ENCODE measurements at places on chromosomes 1 and 21.

GRCh38 chr1:209896346-209896745 is 41.7 kb upstream of the SYT14 start:
- no peak for DNase-seq

GRCh38 chr1:36642802-36643201 is 160.1 kb upstream of the CSF3R start:
- DNase-seq, result no peak

DNA sequence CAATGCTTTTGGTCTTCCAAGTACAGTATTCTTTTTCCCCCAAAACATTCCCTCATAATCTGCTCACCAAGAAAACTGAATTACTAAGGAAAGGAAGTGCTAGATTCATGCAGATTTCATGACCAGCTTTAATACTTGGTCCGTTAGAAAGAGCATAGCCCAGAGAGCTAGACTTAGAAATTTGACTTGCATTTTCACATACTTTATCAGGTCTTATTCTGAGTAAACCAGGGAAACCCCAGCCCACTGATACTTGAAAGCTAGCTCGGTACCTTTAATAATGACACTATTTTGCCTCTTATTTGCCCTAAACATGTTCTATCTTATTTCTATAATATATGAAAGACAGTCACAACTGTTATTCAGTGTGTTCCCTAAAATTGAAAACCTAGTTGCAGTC is 204.5 kb downstream of the TTLL7 start:
- no peak for DNase-seq

GRCh38 chr1:22120469-22120790 is 22.5 kb downstream of the WNT4 start:
- no peak for DNase-seq

DNA sequence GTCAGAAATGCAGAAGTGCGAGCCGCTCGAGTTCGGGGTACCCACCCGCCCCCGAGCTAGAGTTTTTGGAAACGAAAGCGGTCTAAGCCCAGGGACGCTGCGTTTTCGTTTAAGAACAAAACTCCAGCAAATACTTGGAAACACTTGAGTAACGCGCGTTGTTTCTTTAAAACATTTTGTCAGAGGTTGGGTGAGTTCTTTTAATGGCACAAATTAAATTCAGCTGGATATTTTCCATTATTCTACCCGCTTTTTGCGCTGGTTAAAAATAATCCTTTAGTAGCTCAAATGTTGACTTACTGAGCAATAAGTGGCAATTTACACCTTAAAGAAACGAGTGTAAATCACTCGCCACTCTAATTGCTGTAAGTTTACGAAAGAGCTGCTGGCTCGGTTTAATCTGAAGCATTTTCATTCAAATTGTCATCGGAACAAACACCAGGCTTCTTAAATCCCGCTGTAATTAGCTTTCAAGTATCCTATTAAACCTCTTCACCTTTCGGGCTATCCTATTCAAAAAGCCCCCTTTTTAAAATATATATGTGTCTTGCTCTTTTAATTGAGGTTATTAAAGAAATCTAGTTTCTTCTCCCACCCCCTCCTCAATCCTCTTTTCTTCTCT is 1.5 kb downstream of the LHX8 start:
- no peak for DNase-seq

- no peak for DNase-seq
These were observed 360.1 kb upstream of the PLXNA2 start for GRCh38 chr1:208604295-208604694.

DNA sequence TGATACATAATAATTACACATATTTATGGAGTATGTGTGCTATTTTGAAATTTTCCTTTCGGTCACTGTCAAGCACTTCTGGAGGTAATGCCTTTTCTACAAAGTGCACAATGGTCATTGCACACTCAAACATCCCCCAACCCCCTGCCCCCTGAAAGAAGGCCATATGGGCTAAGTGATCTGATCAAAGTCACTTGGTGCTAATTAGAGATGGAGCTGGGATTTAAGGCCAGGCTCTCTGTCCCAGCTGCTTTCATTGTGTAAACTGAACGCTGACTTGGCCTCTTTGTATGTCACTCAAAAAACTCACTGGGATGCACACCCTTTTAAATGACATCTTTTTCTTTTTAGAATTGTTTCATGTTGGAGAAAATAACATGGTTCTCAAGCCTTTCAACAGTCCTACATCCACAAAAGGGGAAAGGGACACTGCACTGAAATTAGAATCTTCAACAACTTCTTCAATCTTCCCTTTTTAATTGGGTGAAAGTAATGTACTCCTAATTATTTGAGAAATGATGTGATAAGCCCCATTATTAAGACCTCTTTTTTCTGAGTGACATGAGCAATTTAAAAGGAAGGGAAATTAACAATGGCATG is 149.2 kb downstream of the ST6GALNAC5 start:
- DNase-seq, result no peak

GRCh38 chr1:75074831-75075395 is 59.3 kb upstream of the LHX8 start:
- no peak for DNase-seq

DNA sequence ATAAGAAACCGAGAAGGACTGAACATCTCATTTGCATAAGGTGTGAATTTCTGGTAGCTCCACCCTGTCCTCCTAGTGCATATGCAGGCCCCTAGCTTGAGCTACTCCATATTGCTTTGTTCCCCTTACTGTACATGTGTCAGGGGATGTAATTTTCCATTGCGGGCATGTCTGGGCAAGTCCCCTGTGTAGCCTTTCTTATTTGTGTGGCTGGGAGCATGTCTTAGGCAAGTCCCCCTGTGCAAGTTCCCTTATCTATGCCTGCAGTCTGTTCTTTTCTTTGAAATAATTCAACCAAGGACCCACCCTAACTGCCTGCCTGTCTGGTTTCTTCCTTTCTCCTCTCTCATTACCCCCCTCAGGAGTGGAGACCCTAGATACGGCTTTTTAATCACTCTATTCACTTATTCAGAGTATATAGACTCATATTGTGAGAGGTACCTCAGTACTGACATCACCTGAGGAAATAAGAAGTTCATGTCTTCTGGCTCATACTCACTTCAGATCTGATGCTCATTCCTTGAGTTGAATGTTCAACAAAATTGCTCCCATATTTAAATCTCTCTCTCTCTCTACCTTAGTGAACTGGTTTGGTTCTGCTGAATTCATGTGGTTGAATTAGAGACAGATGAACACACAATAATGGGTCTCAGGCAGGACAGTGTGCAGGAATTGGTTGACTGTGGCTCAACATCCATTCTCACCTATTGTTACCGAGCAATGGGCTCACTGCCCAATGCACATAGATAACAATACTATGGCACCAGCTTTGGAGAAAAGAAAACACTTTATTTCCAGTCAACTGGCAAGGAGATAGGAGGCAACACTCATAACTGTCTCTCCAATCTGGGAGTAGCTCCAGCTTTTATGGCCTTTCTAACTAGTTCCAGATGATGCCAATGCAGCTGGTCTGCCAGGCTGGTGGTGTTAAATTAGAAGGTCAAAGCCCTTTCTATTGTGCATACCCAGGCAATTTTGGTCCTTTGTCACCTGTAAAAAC is 27.9 kb upstream of the NPL start:
- DNase-seq, result no peak

- DNase-seq, result no peak
These were observed 183.0 kb downstream of the CYYR1 start for GRCh38 chr21:26389971-26390641.

GRCh38 chr1:166307261-166308188 is 140.7 kb upstream of the FAM78B start:
- DNase-seq, result no peak

GRCh38 chr21:16535626-16536025 is 805.8 kb downstream of the USP25 start:
- no peak for DNase-seq

DNA sequence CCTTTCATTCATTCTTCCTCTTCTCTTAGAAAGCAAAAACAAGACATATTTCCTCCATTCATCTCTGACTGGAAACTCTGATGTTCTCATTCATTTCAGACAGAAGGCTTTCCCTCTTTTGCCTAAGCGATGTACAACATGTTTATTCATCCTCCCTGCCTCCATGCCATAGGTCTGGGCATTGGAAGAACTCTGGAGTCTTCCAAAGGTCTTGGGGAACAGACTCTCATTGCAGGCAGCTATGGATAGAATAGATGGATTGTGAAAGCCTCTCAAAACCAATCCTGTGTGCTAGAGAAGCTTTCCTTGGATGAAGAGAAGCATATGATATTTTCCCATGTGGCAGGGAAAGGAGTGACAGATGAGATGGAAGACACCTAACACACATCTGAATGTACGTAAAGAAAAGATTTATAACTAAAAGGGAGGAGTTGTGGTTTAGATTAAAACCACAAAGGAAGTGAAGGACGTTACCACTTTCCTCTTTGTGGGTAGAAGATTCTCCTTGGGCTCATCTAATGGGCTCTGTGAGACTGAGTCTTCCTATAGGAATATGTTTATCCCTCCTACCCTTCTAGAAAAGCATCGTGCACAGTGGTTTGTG is 38.7 kb downstream of the BCL9 start:
- no peak for DNase-seq

GRCh38 chr21:40769231-40769630 is 77.7 kb downstream of the DSCAM start:
- DNase-seq, result no peak

GRCh38 chr1:15341634-15342407 is 67.9 kb upstream of the EFHD2 start:
- DNase-seq, result no peak

- DNase-seq, result peak; percentile 56
These were observed 29.1 kb downstream of the TEX35 start for GRCh38 chr1:178541829-178542553.

DNA sequence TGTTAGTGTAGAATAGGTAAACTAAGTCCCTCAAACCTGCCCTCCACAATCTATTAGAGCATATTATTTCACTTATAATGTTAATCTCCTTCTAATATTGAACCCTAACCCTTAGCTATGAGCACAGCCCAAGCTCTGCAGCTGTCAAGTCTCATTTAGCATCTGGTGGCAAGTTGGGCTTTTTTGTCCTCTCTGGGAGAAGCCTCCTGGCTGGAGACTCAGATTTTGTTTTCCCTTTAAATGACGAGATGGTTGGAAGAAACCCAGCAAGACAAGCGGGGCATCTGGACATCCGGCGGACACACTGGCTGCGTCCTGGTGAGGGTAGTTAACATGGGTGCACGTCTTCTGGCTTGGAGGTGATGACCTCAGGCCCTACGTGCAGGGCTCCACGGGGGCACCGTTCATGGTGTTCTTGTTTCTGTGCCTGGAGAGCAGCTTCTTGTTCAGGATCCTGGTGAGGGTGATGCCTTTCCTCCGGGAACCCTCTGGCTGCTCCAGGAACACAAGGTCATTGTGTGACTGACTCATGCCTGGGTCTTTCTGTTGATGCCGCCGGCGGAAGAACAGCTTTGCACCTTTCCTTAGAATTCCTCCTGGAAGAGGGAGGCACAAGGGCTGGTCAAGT is 9.7 kb upstream of the PRDM15 start:
- no peak for DNase-seq

DNA sequence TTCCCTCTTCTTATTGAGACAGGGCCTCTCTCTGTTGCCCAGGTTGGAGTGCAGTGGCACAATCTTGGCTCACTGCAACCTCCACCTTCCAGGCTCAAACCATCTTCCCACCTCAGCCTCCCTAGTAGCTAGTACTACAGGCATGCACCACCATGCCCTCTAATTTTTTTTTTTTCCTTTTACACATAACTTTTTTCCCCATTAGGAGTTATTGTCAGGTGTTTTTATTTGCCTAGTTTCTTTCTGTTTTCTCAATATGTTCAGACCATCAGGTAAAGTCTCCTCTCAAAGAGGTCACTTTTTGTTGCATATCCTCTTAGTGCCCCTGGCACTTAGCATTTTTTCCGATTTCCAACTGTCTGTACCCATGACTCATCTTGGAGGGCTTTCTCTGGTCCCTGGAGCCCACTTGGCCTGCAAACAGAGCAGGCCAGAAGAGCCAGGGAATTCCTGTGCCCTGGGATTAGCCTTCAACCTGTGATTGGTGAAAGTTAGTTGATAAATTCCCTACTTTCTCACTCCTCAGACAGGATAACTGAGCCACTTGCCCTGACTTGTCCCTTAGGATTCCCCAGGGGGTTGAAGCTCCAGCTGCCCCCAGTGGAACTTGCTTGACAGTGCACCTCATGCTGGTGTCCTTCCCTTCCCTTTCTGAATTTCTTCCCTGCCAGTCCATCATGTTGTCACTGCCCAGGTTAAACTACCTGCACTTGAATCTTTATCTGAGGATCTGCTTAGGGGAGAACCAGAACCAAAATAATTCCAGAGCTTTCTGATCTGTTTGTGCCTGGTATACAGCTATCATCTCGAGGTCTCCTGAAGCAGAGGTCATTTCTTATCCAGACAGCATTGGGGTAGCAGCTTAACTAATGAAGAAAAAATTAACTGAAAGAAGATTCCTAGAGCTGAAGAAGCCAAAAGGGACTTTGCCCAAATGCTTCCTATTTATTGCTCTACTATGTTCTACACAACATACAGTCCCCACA is 2.4 kb downstream of the NTPCR start:
- no peak for DNase-seq
